ENCODE measurements at places on chromosomes 5 and 9.
A peak's percentile ranks its signal among the peaks of the same experiment; 100 is the strongest.

DNA sequence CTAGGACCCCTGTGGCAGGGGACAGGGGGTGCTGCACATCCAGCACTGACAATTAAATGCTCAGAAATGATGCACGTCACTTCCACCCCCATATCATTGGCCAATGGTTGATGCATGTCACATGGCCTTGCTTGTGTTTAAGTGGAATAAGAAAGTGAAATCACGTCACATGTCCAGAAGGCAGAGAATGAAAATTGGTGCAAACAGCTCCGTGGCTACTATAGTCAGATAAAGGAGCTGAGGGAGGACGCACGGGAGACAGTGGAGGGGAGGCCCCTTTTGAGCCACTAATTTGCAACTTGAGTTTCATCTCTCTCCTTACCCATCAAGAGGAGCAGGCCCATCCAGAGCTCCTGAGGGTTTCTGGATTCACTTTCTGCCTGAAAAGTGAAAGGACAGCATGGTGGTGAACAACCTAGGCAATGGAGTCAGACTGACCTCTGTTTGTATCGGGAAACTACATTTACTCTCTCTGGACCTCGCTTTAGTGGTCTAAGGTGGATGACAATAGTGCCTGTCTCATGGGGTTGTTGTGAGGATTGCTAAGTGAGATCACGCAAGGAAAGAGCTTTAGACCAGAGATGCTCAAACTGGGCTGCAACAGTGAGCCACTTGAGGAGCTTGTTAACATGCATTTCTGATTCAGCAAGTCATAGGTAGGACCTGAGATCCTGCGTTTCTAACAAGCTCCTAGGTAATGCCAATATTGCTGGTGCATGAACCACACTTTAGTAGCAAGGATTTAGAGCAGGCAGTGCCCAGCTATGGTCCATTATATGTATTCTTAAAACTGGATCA is 133.9 kb upstream of the ADRA1B start:
- DNase-seq = peak; percentile 11

- no peak for DNase-seq
These were observed 89.2 kb downstream of the PDE6A start for GRCh38 chr5:149855366-149855765.

DNA sequence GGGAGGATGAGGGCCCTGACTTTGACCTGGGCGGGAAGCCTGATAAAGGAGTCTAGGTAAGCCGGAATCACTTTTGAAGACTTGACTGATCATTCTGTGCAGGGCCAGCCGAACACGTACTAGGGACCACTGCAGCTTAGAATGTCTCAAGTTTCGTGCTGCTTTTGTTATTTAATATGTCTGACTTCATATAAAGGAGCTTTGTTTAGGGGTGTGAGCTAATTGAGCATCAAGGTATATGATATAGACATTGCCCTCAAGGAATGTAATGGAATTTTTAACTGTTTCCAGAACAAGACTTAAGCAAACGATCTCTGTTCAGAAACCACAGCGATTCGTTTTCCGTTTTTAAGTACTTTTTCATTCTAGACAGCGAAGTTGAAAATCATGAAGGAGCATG is 173.0 kb downstream of the SEMA6A start:
- no peak for DNase-seq

DNA sequence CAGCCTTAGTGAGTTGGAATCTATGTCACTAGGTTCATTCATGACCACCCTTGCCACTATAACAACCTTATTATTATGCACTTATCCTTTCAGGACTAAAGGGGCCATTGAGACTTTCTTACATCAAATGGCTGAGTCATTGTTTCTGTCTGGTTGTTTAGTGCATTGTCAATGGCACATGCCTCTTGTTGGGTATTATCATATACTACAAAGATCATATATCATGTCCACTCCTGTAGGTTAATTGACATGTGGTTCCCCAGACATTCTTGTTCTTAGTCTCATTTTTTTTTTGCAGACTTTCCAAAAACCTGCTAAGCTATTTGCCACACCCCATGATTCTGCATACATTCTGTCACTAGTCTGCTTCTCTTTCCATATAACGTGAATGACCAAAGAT is 66.7 kb upstream of the PRDM9 start:
- no peak for DNase-seq

DNA sequence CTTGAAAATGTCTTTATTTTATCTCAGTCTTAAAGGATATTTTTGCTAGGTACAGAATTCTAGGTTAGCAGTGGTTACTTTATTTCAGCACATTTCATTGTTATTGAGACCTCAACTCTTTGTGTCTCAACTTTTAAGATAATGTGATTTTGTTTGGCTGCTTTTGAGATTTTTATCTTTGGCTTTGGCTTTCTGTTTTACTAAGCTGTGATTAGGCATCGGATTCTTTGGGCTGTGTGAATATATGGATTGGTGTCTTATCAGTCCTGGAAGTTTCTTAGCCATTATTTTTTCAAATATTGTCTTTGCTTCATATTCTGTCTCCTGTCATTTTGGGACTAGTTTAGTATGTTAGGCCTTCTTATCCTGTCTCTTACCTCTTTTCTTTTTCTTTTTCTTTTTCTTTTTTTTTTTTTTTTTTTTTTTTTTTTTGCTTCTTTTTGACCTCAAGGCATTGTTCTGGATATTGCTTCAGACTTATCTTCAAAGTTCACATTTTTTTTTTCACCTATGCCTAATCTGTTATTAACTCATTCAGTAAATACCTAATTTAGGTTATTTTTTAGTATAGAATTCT is 20.1 kb upstream of the APC start:
- DNase-seq = no peak

GRCh38 chr9:86600977-86601376 is 246.8 kb upstream of the TUT7 start:
- DNase-seq = no peak

DNA sequence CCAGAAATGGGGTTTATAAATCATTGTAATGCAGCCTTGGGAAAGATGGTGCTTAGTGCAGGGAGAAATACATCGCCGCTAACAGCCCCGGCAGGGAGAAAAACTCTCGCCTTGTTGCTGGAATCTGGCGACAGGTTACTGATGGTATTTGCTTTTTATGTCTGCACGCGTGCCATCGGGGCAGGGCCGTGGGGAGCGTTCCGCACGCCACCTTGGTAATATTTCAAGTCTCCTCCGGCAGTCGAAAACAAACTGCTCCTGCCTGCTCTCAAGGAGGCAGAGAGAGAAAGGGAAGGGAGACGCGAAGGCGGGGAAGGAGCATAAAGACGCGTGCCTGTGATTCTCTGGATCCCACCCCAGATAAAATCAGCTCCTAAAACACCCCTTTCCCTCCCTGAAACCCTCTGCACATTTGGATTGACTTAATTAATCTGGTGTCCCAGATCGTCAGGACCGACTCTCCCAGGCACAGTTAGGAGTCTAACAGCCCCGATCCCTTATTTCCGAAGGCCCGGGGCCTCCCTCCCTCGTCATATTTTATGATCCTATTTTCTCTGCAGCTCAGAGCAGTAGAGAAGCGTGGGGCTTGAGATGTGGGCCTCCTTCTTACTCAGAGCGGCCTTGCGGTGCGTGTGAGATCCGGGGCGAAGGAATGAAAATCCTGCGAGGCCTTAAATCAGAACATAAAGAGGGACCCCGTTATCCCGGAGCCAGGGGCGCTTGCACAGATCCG is 47.7 kb downstream of the CFAP77 start:
- DNase-seq = no peak
